Left lung (tissue), 14 donors: ENCODE measurements at places on chromosomes 6 and 20.
A peak's percentile ranks its signal among the peaks of the same experiment; 100 is the strongest.

GRCh38 chr6:79250107-79250514 lies 15.6 kb upstream of the HMGN3 start:
- DNase-seq = no peak

DNA sequence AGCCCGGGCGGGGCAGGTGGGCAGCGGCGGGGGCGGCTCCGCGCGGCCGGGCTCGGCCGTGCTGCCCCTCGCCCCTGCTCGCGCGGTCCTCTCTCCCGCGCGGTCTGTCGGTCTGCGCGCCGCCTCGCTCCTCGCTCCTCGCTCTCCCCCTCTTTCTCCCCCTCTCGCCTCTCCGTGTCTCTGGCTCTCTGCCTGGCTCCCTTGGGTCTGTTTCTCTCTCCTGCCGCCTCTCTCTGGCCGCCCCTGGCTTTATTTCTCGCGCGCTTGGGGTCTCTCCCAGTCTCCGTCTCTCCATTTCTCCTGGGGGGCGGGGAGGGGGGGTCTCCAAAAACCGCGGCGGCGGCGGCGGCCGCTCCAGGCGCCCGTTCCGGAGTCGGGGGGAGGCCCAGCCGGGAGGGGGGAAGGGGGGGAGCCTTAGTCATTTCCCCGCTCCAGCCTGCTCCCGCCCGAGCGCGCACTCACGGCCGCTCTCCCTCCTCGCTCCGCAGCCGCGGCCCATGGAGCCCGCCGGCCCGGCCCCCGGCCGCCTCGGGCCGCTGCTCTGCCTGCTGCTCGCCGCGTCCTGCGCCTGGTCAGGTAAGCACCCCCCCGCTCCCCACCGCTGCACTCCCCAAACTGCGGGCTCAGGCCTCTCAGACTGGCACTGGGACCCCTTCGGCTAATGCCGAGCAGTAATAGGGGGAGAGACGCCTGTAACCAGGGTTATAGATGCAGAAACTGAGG lies at the start of gene SIRPA:
Gene SIRPA (plus strand): TSS at position 457 of the 723 bp plus-strand sequence. CDS start 41 bp downstream, at position 498.
- peak; percentile 91 for DNase-seq

GRCh38 chr20:53570446-53571276 lies 23.0 kb downstream of the ZNF217 start:
- DNase-seq = peak; percentile 24

- DNase-seq = no peak
Measured at GRCh38 chr6:130852844-130853554, 25.8 kb downstream of the SMLR1 start.

DNA sequence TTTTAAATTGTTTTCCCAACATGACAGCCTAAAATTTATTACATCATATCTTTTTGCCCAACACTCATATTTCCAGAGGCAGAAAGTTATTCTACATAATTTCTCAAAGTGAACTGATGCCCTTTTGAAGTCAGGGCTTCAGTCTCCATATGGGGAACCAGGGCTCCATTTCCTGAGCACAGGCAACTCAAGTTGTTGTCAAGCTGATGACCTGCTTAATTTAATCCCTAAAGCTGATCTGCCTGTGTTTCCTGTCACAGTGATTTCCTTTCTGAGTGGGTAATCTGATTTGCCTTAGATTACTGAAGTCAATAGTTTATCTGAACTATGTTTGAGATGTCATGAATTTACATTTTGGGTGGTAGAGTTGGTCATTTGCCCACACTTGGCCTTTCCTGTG lies 932.1 kb upstream of the MANEA start:
- DNase-seq = no peak

GRCh38 chr6:75272145-75272840 lies 12.3 kb downstream of the TMEM30A start:
- DNase-seq = no peak

DNA sequence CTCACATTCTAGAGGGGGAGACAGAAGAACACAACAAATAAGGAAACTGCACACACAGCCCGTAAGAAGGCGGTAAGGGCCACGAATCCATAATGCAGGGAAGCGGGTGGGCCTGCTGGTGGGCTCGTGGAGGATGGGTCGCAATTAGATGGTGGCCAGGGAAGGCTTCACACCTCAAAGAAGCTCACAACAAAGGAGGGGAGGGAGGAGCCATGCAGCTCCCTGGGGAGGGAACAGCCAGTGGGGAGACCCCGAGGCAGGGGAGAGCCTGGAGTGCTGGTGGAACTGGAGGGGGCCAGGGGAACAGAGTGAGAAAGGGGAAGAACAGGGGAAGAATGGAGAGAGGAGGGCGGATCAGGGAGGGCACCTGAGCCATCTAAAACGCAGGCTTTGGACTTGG lies 13.4 kb downstream of the SRC start:
- DNase-seq = no peak

GRCh38 chr20:23879328-23879798 lies at the start of gene CST5:
TSS of gene CST5 (minus strand) at chr20:23879748. CDS start at chr20:23879676, 72 bp downstream.
- DNase-seq = no peak

GRCh38 chr6:139161169-139161568 lies 26.3 kb downstream of the HECA start:
- DNase-seq = no peak

GRCh38 chr6:133377219-133377618 lies 136.1 kb downstream of the EYA4 start:
- DNase-seq = no peak

DNA sequence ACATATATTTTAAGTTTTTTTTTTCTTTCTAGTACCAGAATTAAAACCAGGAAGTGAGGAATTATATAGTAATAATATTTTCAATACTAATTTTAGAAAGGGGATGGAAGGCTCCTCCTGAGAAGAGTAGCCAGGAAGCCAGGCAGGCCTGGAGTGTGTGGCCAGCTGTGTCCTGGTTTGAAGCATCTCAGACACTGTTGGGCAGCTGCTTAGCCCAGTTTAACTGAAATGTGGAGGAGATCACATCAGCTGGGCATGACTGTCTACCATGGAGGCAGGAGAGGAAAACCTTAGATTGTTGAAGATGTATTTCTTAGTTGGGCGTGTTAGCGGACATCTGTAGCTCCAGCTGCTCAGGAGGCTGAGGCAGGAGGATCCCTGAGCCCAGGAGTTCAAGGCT lies 142.2 kb downstream of the ARID1B start:
- no peak for DNase-seq

DNA sequence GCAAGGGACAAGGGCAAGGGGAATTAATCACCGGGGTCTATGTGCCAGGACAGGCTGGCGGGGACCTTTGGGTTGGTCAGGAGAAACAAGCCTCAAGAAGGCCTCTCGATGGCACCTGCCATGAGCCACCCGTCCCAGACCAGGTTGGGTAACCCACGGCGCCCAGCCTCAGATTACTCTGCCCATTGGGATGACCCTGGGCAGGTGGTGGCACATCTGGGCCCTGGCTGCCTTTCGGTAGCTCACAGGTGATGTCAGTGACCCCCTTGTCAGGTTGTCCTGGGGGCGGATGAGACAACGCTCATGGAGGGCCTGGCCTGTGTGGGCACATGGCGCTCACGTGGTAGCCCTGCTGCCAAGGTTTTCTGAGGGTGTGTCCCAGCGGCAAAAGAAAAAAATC lies 152.2 kb downstream of the SYCP2 start:
- no peak for DNase-seq

DNA sequence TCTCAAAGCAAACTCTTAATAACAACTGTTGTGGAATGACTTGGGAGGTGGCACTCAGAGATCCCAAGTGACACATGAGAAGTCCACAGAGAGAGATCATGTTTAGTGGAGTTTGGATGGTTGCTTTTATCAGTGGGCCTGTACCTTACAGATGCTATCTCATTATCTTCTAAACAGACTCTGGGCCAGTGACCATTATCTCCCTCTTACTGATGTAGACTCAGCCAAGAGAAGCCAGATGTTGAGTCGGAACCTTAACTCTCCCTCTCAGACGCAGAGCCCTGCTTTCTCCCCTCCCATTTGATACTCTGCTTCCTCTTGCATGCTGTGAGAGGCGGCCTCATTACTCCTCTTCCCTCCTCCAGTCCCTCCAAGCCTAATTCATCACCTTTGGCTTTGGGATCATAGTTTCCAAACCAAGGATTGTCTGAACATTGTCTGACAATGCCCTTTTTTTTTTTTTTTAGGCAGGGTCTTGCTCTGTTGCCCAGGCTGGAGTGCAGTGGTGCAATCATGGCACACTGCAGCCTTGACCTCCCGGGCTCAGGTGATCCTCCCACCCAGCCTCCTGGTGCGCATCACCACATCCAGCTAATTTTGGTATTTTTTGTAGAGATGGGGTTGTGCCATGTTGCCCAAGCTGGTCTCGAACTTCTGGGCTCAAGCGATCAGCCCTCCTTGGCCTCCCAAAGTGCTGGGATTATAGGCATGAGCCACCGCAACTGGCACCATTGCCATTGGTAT lies 4.5 kb upstream of the DDR1 start:
- no peak for DNase-seq

DNA sequence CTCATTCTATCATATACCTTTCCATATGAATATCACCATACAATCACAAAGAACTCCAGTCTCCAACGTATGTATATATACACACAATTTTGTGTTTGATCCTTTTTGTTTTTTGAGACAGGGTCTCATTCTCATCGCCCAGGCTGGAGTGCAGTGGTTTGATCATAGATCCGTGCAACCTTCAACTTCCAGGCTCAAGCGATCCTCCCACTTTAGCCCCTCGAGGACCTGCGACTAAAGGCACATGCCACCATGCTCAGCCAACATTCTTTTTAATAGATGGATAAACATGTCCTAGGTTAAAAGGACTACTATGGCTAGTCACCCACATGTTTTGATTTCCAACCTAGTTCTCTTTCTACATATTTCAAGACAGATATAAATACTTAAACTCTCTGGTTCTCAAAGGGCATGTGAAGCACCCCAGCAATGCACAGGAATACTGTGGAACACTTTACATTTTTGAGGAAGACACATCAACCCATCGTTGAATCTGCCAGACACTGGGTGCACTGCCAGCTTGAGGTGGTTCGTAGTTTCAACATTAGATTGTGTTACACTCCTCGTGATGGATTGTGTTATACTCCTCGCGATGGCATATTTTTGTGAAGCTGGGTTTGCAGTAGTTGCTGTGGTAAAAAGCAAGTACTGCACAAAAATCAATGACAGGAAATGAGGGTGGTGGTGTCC lies 40.4 kb downstream of the CSNK2A1 start:
- no peak for DNase-seq

DNA sequence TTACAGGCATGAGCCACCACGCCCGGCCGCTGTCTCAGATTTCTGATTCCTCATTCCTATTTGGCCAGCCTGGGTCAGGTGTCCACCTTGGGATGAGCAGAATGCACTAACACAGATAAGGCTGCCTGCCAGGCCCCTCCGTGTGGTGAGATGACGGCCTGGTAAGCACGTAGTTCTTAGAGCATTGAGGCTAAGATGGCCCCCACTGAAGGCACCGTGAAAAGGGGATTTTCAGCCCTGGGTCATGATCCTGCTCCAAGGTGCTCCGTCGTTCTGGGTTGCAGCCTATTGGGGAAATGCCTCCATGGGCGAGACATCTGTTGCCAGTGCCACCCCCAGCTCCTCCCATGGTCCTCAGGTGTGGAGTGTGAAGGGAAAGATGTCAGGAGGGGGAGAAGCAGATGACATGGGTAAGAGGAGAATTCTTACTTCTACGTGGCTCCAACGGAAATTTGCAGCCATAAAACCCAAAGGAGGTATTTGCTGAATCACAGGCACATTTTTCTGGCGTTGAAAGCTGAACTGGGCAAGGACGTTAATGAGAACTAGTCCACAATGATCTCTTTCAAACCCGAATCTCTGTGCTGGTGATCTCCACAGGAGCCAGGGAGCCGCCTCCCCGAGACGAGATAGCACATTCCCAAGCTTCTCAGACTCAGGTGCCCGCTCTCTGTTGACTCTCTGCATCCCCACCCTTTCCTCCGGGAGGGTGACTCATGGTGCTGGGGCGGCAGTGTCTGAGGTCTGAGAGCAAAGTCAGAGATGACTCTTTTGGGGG lies 34.0 kb upstream of the BMP6 start:
- DNase-seq = no peak

GRCh38 chr20:47272893-47273590 lies 83.5 kb downstream of the ZMYND8 start:
- DNase-seq = peak; percentile 41

DNA sequence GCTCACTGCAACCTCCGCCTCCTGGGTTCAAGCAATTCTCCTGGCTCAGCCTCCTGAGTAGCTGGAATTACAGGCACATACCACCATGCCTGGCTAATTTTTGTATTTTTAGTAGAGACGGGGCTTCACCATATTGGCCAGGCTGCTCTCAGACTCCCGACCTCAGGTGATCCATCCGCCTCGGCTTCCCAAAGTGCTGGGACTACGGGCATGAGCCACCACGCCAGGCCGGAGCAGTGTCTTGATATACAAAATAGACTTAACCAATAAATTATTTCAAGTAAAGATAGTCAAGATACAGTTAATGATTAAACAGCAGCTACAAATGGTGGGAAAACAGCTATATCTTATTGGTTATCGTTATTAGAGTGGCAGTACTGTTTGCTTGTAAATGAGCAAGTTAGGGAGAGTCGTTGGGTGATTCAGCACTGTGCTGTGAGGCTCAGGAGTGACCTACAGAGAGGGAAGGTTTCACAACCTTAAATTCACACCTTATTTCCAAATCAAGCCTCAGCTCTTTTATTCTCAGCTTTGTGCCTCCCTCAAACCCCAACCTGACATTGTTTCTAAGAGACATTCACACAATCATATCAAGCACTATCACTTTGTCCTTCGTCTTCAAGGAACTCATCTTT lies 1128.4 kb upstream of the MAP3K7 start:
- no peak for DNase-seq

DNA sequence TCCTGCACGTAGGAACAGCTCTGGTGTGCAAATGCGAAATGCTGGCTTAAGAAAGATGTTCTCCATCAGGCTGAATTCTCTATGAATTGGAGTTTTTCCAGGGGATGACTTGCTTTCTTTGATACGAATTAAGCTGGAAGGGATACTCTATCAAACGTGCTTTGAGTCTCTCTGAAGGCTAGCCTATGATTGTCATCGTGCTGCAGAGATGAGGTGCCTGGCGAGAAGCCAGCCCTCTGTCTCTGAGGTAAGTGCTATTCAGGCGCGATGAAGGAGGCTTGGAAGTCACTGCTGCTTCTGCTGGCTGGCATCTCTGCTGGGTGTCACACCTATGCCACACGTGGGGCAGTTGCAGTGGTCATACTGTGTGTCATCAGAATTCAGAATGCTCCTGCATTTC lies 223.7 kb downstream of the TAF4 start:
- DNase-seq = no peak

- no peak for DNase-seq
Measured at GRCh38 chr20:48680650-48681049, 147.1 kb downstream of the PREX1 start.

DNA sequence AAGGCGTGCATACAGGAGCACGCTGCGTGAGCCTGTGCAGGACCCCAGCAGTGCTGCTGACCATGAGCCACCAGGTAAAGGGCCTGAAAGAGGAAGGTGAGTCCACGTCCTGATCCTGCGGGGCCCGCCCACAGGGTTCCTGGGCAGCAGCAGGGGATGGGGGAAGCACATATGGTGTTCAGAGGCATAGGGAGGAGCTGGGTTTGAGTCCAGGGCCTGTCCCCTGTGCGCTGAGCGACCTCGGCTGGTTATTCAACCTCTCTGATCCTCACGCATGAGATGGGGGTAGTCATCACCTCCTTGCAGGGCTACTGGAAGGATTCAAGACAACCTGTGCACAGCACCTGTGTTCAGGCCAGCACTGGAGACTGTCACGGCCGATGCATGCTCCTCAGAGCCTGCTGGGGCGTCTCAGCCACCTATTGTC lies at the start of gene TMC2:
Gene TMC2 (plus strand): TSS at position 14 of the 427 bp plus-strand sequence. CDS start 49 bp downstream, at position 63.
- DNase-seq = no peak
